ENCODE measurements at places on chromosomes 3 and 15. TPM values are rescaled to one million over a fixed set of nuclear protein-coding genes. Genes with fewer than 3 reads are reported as not detected.

DNA sequence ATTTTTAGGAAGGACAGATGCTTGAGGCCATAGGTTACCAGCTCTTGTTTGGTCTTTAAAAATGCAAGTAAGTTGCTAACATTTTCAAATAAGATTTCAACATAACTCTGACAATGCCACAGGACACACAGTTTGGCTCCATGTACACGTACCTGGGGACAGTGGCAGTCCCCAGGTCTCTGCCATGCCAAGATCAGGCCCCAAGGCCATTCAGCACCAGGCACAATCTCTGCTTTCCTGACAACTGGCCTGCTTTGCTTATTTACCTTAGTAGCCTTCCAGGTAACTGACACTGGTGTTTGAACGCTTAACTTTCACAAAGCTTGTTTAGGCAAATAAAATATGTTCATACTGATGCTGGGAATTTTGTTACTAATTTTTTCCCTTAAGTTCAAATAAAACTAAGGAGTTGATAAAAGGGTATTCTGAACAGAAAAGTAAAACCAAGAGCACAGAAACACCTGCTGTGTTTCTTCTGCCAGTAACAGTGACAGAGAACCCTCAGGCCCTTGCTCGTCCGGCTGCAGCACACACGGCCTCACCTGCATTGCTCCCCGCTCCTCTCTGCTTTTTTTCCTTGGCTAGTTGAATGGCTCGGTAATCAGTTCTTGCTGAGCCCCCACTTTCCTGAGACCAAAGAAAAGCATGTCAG, 16.5 kb downstream of the ZXDC start:
- DNase-seq, result no peak
- H3K4me3 ChIP-seq, result no peak overlapping the region
- peaks cover 83% of the 10 kb centered on the region for H3K36me3 ChIP-seq
- H3K4me1 ChIP-seq, result no peaks in the 10 kb centered on the region
- no peaks in the 10 kb centered on the region for H3K27me3 ChIP-seq
- H3K27ac ChIP-seq, result no peak overlapping the region

DNA sequence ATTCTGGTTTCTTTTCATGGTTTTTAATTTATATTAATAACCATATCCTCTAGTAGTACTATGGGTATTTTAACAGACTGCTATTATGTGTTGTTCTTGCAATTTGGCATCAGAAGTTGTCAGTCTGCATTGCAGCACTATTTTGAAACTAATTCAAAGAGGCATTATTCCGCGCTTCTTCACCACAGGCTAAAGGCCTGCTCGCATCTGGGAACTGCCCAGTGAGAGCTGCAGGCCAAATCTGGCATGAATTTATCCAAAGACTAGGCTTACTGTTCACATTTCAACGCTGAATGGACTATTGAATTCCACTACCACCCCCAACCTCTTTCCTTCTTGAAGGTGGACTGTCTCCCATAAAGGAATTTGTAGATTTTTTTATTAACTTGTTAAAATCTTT, 310.4 kb upstream of the NR2F2 start:
- DNase-seq, result no peak
- H3K36me3 ChIP-seq, result no peaks in the 10 kb centered on the region
- H3K4me1 ChIP-seq, result no peaks in the 10 kb centered on the region
- no peaks in the 10 kb centered on the region for H3K27me3 ChIP-seq
- no peak overlapping the region for H3K4me3 ChIP-seq

- peaks cover 44% of the 10 kb centered on the region for H3K36me3 ChIP-seq
- no peak overlapping the region for H3K4me3 ChIP-seq
- peaks cover 18% of the 10 kb centered on the region for H3K4me1 ChIP-seq
- H3K27ac ChIP-seq, result no peak overlapping the region
- no peak for DNase-seq
Measured at GRCh38 chr15:89114990-89115389, 26.7 kb downstream of the ABHD2 start.

DNA sequence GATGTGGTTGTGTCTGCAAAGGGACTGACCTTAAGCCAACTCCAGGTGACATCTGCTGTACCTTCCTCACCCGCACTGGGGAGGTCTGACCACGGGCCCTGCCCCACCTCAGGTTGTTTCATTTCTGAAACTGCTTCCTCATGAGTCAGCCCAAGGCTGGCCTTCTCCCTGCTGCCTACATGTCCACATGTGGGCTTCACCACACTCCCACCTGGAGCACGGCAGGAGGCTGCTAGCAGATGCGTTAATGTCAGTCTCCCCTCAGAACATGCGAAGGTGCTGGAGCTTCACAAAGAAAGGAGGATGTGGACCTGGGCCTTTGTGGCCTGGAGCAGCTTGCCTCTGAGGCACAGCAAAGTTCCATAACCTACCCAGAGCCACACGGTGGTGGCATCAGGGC, 69.4 kb upstream of the PLXNA1 start:
- H3K4me3 ChIP-seq, result no peak overlapping the region
- no peak for DNase-seq
- no peaks in the 10 kb centered on the region for H3K36me3 ChIP-seq
- no peaks in the 10 kb centered on the region for H3K27me3 ChIP-seq

- no peak overlapping the region for H3K4me3 ChIP-seq
- no peaks in the 10 kb centered on the region for H3K36me3 ChIP-seq
- DNase-seq, result no peak
- H3K4me1 ChIP-seq, result peaks cover under 1% of the 10 kb centered on the region
- H3K27me3 ChIP-seq, result no peaks in the 10 kb centered on the region
Measured at GRCh38 chr15:31247404-31247803, 79.2 kb upstream of the KLF13 start.

DNA sequence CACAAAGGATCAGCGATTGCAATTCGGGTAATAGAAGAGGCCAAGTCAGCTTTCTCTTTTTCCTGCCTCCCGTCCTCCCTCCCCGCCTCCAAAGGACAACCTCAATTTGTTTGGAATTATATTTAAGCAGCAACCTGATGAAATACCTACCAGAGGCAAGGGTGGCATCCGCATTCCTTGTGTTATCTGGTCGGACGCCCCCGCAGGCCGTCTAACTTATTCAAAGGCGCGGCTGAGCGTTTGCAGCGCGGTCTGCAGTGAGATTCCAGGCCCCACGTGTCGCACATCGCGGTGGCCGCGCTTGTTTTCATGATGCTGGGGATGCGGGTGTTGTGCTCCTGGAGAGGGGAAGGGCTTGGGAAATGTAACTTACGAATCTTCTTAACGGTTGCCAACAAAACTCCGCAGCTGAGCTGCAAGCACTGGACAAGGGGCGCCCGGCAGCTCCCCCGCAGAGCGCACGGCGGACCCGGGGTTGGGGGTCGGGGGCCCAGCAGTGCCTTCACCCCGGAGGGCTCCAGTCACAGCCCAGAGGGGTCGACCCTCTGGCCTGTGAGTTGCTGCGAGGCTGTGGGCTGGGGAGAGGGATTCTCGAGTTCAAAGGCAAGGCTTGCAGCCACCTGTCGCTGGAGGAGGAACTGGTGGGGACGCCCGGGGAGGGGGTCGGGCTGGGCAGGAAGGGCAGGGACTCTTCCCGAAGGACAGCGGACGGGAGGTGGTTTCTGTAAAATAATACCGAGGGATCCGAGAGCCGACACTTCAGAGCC, 20.5 kb upstream of the RGMA start:
- no peak overlapping the region for H3K27ac ChIP-seq
- no peaks in the 10 kb centered on the region for H3K4me1 ChIP-seq

DNA sequence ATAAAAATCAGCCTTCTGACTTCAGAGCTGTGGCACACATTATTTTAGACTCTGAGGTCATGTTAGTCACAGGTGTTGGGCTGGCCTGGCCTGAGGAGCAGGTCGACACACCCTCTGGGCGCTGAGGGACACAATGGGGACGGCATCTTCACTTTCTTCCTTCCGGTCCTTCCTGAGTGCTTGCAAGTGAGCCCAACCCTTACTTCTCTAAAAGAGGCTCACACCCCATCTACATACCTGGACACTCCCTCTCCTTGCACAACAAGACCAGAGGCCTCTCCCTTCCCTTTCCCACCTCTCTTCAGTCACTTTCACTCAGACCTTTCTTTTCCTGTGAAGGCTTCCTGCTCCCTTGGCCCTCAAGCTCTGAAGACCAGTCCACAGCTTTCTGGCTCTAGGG, 85.4 kb downstream of the XXYLT1 start:
- no peaks in the 10 kb centered on the region for H3K27me3 ChIP-seq
- DNase-seq, result peak; percentile 31
- peaks cover 57% of the 10 kb centered on the region for H3K4me1 ChIP-seq
- peak overlapping the region; percentile 29 for H3K27ac ChIP-seq
- no peak overlapping the region for H3K4me3 ChIP-seq

The APBA2 gene
- 13.9 TPM for total RNA-seq

The ASTE1 gene
- total RNA-seq, result 21.0 TPM

The BFSP2 gene
- 6.6 TPM for total RNA-seq

The SLC9C1 gene
- total RNA-seq, result not detected

The RCN2 gene
- total RNA-seq, result 17.3 TPM

The PLOD2 gene
- total RNA-seq, result 0.52 TPM

The LRRIQ4 gene
- not detected for total RNA-seq

The GAP43 gene
- total RNA-seq, result not detected

The NUP210 gene
- total RNA-seq, result 125 TPM

The SPRED1 gene
- total RNA-seq, result not detected
